Breast epithelium (tissue), 4 donors: ENCODE measurements at places on chromosomes 13 and 19. TPM values are rescaled to one million over a fixed set of nuclear protein-coding genes. Genes with fewer than 3 reads are reported as not detected.
A peak's percentile ranks its signal among the peaks of the same experiment; 100 is the strongest.

TEX101 gene
- total RNA-seq, result not detected

ATP4B gene
- not detected for total RNA-seq

NTN5 gene
- total RNA-seq, result 0.64 TPM

- peak overlapping the region; percentile 7 for H3K27ac ChIP-seq
- H3K4me1 ChIP-seq, result no peaks in the 10 kb centered on the region
- no peak overlapping the region for H3K4me3 ChIP-seq
- H3K36me3 ChIP-seq, result no peaks in the 10 kb centered on the region
- DNase-seq, result no peak
- no peaks in the 10 kb centered on the region for H3K27me3 ChIP-seq
Observed at GRCh38 chr13:32262165-32262564, 53.0 kb downstream of the ZAR1L start.

DNA sequence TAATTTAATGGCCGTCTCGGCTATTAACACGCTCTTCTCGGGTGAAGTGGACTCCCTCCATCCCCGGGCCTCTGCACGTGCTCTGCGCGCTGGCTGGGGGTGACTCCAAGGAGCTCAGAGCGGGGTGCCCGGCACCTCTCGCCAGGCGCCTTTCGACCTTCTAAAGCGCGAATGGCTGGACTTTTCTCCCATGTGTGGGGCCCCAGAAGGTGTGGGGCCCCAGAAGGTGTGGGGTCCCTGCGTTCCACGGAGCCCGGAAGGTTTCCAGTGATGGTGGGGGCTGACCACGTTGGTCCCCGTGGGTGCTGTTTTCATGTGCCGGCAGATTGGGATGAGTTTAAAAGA lies 3.3 kb upstream of the ALOX5AP start:
- H3K36me3 ChIP-seq, result no peaks in the 10 kb centered on the region
- H3K27me3 ChIP-seq, result no peaks in the 10 kb centered on the region
- no peaks in the 10 kb centered on the region for H3K4me1 ChIP-seq
- H3K27ac ChIP-seq, result no peak overlapping the region
- no peak for DNase-seq
- H3K4me3 ChIP-seq, result no peak overlapping the region

GRCh38 chr13:85717921-85718320 lies 81.3 kb downstream of the SLITRK6 start:
- H3K36me3 ChIP-seq, result no peaks in the 10 kb centered on the region
- no peak overlapping the region for H3K27ac ChIP-seq
- H3K4me3 ChIP-seq, result no peak overlapping the region
- H3K4me1 ChIP-seq, result no peaks in the 10 kb centered on the region
- no peaks in the 10 kb centered on the region for H3K27me3 ChIP-seq
- no peak for DNase-seq

DNA sequence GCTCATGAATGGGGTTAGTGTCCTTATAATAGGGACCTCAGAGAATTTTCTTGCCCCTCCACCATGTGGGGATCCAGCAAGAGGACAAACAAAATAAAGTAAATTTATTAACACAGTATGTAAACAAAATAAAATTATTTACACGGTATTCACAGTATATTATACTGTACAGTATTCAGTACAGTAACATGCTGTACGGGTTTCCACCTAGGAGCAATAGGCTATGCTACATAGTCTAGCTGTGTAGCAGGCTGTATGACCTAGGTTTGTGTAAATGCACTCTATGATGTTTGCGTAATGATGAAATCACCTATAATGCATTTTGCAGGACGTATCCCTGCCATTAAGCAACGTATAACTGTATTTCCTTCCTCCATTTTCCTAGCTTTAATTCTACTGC lies 11.8 kb upstream of the DIAPH3 start:
- no peaks in the 10 kb centered on the region for H3K4me1 ChIP-seq
- DNase-seq, result no peak
- no peaks in the 10 kb centered on the region for H3K36me3 ChIP-seq

GRCh38 chr13:98371516-98372023 lies 194.5 kb upstream of the RNF113B start:
- no peak overlapping the region for H3K27ac ChIP-seq
- no peaks in the 10 kb centered on the region for H3K4me1 ChIP-seq
- H3K4me3 ChIP-seq, result no peak overlapping the region
- H3K27me3 ChIP-seq, result no peaks in the 10 kb centered on the region

- DNase-seq, result no peak
- H3K4me3 ChIP-seq, result no peak overlapping the region
- H3K36me3 ChIP-seq, result no peaks in the 10 kb centered on the region
- H3K27me3 ChIP-seq, result no peaks in the 10 kb centered on the region
- no peaks in the 10 kb centered on the region for H3K4me1 ChIP-seq
Observed at GRCh38 chr19:50300814-50301606, 28.2 kb downstream of the KCNC3 start.

- H3K27me3 ChIP-seq, result no peaks in the 10 kb centered on the region
- no peak overlapping the region for H3K4me3 ChIP-seq
- no peak for DNase-seq
- H3K36me3 ChIP-seq, result no peaks in the 10 kb centered on the region
- H3K27ac ChIP-seq, result no peak overlapping the region
- no peaks in the 10 kb centered on the region for H3K4me1 ChIP-seq
Observed at GRCh38 chr13:64675255-64675892, 2554.8 kb downstream of the PCDH9 start.

GRCh38 chr13:35925669-35926068 lies 205.5 kb downstream of the DCLK1 start:
- DNase-seq, result no peak
- no peak overlapping the region for H3K4me3 ChIP-seq
- H3K27ac ChIP-seq, result no peak overlapping the region
- no peaks in the 10 kb centered on the region for H3K4me1 ChIP-seq

DNA sequence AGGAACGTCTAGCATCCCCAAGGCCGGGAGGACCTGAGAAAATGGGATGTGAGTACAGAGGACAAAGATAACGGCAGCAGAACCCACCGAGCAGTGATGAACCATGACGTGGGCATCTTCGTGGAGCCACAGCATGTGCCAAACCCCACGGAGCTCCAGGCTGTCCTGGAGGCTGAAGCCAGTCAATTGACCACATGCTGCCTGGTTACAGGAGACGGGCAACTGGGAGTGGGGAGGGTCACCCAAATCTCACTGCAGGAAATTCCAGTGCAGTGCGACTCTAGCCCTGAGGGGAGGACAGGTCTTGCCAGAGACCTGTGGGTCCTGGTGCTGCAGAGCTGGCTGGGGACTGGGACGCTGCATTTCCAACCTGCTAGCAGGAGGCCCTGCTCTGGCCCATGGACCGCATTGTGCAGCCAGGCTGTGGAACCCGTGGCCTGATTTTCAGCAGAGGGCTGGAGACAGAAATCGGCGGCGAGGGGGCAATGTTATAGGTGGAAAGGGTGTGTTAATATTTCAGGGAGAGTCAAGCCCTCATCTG lies 3.2 kb upstream of the GRTP1 start:
- H3K4me3 ChIP-seq, result no peak overlapping the region
- peaks cover 4% of the 10 kb centered on the region for H3K4me1 ChIP-seq
- DNase-seq, result no peak
- no peaks in the 10 kb centered on the region for H3K36me3 ChIP-seq
- no peak overlapping the region for H3K27ac ChIP-seq
- H3K27me3 ChIP-seq, result no peaks in the 10 kb centered on the region

DNA sequence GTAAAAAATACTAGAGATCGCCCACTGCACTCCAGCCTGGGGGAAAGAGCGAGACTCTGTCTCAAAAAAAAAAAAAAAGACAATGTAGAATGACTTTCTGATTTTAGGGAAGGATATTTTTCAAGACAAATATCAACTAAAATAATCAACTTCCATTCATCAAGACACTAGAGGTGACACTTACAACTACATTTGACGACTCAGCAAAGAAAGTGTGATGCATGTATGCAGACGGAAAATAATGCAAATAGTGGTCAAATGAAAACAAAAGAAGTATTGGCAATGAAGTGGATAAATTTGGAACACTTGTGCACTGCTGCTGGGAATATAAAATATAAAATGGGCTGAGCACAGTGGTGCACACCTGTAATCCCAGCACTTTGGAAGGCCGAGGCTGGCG lies 12.2 kb downstream of the TMEM161A start:
- H3K27me3 ChIP-seq, result no peaks in the 10 kb centered on the region
- no peaks in the 10 kb centered on the region for H3K36me3 ChIP-seq
- DNase-seq, result no peak
- H3K4me3 ChIP-seq, result no peak overlapping the region
- H3K4me1 ChIP-seq, result no peaks in the 10 kb centered on the region
- H3K27ac ChIP-seq, result no peak overlapping the region

DNA sequence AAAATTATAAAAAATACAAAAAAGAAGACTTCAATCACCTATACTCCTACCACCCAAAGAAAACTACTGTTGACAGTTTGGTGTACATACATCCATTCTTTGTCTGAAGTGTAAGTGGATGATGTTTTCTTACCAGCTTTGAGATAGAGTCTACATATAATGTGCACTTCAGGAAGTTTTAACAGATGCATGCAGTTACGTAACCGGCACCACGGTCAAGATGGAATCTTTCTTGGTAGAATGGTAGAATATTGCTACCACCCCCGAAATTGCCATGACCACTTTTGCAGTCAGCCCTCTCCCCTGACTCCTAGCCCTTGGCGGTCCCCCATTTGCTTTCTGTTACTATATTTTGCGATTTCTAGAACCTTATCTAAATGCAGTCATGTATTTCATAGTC lies 1.4 kb downstream of the CUL4A start:
- peaks cover 12% of the 10 kb centered on the region for H3K4me1 ChIP-seq
- DNase-seq, result no peak
- H3K4me3 ChIP-seq, result no peak overlapping the region
- no peaks in the 10 kb centered on the region for H3K27me3 ChIP-seq
- no peaks in the 10 kb centered on the region for H3K36me3 ChIP-seq

- H3K27ac ChIP-seq, result no peak overlapping the region
- peaks cover 14% of the 10 kb centered on the region for H3K4me1 ChIP-seq
- no peaks in the 10 kb centered on the region for H3K27me3 ChIP-seq
- H3K4me3 ChIP-seq, result peak overlapping the region; percentile 76
- DNase-seq, result no peak
Observed at GRCh38 chr19:45496349-45496953, 396 bp downstream of the RTN2 start.

DNA sequence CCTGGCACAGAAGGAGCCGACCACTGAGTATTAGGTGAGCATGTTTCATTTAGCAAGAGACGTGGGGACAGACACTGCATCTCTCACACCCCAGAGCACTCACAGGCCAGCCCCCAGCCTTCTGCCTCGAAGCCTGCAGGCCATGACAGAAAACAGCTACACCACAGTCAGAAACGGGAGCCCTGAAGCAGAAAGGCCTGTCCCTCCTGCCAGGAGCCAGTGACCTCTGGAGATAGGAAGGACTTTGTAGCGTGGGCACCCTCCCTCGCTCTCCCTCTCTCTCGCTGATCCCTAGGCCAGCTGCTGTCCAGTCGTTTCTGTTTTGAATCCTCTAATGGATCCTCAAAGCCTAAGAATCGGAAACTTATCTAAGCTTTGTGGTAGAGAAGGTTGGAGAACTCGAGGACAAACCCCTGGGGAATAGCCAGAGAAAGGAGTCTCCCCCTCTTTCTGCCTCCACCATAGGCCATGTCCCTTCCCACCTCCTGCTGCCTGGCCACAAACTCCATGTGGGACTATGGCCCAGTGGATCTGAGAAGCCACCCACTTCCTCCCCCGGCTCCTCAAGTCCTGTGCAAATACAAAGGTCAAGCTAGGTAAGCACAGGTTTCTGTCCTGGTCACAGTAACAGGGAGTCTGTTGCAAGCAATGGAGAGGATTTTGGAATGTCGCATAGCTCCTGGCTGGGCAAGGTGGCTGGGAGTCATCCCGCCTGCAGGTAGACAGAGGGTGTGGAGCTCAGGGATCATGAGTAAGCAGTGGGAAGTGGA lies 95.1 kb downstream of the NUFIP1 start:
- H3K27ac ChIP-seq, result no peak overlapping the region
- H3K27me3 ChIP-seq, result no peaks in the 10 kb centered on the region
- no peaks in the 10 kb centered on the region for H3K4me1 ChIP-seq
- H3K4me3 ChIP-seq, result no peak overlapping the region
- DNase-seq, result no peak
- H3K36me3 ChIP-seq, result no peaks in the 10 kb centered on the region

DNA sequence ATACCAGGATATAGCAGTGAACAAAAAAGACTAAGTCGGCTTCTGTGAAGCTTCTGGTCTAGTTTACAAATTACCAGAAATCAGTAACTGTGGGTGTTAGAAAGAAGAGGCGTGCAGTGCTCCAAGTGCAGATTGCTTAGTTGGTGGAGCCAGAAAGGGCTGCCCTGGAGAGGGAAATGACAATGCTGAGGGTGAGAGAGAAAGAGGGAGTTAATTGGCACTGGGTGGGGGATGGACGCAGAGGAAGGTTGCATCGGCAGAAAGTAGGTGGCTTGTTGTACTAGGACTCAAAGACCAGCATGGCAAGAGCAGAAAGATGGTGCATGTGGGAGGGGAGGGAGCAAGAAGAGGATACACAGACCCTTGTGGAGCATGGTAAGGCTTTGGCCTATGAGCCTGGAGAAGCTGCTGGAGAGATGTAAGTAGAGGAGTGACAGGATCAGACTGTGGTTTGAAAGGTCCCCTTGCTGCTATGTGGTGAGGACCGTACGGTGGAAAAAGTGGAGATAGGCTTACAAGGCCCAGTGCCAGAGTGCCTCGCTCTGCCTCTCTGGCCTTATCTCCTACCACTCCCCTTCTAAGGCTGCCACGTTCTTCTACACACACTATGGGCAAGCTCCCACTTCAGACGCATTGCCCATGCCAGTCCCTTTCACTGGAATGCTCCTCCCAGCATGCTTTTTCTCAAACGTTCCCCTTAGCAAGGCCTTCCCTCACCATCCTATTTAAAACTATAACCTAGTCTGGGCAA lies 13.5 kb downstream of the SMG9 start:
- no peak for DNase-seq
- no peak overlapping the region for H3K4me3 ChIP-seq
- peak overlapping the region; percentile 86 for H3K27ac ChIP-seq

DNA sequence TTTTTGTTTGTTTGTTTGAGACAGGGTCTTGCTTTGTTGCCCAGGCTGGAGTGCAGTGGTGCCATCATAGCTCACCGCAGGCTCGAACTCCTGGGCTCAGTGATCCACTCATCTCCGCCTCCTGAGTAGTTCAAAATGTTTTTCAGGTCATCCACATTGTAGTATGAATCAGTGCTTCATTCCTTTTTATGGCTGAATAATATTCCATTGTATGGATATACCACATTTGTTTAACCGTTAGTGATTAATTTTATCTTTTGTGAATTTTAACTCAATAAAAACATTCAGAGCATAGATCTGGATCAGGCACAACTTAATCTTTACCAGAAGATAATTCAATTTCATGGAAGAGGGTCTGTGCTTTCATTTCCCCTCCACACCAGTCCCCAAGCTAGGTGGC lies 47.7 kb downstream of the VAV1 start:
- DNase-seq, result no peak
- no peaks in the 10 kb centered on the region for H3K27me3 ChIP-seq
- H3K4me1 ChIP-seq, result no peaks in the 10 kb centered on the region
- H3K27ac ChIP-seq, result no peak overlapping the region
- H3K36me3 ChIP-seq, result no peaks in the 10 kb centered on the region

GRCh38 chr19:45001087-45001739 lies at the start of gene RELB:
RELB (plus strand) TSS chr19:45001464; CDS start chr19:45001580, 116 bp downstream.
- no peaks in the 10 kb centered on the region for H3K4me1 ChIP-seq
- peak within 1 kb of the TSS; percentile 89 for H3K4me3 ChIP-seq
- H3K27ac ChIP-seq, result peak within 1 kb of the TSS; percentile 98
- H3K36me3 ChIP-seq, result no peaks in the 10 kb centered on the region
- peak; percentile 94 for DNase-seq
